ENCODE measurements at places on chromosomes 11 and 22. TPM values are rescaled to one million over a fixed set of nuclear protein-coding genes. Genes with fewer than 3 reads are reported as not detected.
A peak's percentile ranks its signal among the peaks of the same experiment; 100 is the strongest.

GRCh38 chr11:104327861-104328511 lies 164.0 kb upstream of the PDGFD start:
- no peak for DNase-seq

DNA sequence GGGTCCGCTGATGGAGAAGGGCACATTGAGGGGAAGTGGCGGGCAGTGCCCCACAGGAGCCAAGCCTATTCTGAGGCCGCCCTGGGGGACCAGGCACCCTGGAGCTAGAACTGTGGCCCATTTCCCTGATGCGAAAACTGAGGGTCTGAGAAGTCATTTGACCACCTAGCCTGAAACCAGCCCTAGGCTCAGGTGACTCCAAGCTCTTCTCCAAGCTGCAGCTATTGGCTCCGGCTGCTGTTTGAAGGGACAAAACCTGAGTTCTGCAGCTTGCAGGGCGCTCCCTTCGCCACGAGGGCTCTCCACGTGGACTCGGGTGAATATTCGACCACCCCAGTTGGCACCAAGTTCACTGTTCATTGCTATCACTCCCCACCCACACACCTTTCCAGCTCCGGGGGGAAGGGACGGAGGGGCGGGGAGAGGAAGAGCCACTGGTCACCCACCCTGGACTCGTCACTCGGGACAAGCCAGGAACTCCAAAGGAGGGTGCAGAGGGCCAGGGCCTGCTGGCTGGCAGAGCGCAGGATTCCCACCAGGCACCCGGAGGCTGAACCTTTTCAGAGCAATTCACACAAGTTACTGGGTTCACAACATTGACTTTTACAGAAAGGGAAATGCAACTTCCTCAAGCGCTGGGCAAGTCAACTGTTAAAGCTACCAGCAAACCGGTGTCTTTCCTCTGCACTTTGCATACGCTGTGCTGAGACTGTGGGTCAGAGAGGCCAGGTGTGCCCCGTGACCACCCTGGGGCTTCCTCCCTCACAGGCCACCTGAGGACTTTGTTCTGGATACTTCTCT lies 1.1 kb upstream of the RAC2 start:
- DNase-seq: peak; percentile 49

- DNase-seq: no peak
These were observed 5.7 kb upstream of the CHRM1 start for GRCh38 chr11:62926680-62927455.

ROBO4 gene
- 0.59 TPM for total RNA-seq

Measured in osteoblast (primary cell).